ENCODE measurements at places on chromosomes 3 and 15.
A peak's percentile ranks its signal among the peaks of the same experiment; 100 is the strongest.

DNA sequence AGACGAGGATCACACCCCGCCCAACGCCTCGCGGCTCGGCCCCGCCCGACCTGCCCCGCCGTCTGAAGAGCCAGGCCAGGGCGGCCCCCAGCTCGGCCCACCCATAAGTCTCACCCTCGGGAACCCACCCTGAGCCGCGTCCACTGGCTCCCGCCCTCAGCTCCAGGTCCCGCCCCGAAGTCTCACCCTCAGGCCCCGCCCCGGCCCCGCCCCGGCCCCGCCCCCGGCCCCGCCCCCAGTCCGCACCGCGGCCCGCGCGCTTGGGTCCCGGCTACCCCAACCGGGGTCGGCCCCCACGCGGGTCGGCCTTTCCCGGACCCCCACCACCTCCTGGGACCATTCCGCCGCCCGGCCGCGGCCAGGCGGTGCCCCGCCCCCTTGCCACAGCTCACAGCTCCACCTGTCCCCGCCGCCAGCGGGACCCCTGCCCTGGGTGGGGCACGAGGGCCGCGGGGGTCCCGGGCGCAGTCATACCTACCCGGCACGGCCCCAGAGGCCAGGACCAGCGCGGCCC lies 489 bp downstream of the CSPG5 start:
- DNase-seq = no peak

GRCh38 chr15:96088650-96089049 lies 241.8 kb upstream of the NR2F2 start:
- DNase-seq = no peak

- no peak for DNase-seq
These were observed 11.6 kb downstream of the GALNT15 start for GRCh38 chr3:16186086-16186485.

- DNase-seq = no peak
These were observed 89.2 kb downstream of the CERS3 start for GRCh38 chr15:100439514-100439913.

DNA sequence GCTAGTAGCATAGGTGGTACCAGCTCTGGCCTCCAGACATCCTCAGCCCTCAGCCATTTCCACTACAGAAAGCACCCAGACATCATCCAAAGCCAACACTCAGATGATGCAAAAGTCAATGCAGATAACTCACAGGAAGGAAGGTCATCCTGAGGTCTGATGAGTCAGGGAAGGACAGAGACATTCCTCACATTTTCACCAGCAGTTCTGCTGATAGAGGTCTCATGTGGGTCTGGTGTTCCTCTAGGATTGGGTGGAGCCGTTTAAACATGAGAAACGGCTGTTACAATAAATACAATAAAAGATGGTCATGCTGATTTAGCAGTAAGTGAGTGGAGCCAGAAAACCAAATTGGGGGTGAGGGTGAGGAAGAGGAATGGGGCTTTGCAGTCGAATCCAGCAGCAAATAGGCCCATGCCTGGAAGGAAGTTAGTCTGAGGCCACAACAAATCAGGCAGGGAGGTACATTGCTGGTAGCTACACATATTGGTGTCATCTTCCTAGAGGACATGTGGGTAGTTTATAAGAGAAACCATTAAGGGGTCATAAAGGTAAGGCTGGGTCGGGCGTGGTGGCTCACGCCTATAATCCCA lies 33.3 kb upstream of the FLNB start:
- peak; percentile 94 for DNase-seq

DNA sequence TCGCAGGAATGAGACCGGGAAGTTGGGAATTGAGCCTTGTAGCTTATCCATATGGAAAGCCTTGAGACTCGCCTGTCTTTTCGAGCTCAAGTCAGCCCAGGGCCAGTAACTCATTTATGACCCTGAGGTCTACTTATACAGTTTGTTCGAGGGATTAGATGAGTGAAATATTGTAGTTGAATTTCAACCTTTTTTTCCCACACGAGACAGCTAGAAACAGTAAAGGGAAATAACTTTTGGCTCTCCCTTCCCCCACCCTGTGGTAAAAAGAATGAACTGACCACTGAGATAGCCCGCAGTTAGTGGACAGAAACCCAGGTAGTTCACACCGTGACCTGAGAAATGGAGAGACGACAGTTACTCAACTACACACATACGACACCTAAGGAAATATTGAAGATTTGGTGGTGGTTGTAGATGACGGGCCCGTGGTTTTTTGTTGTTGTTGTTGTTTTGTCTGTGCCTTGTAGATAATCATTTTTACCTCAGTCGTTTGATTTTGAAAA lies 841 bp downstream of the EIF3J start:
- DNase-seq = no peak

DNA sequence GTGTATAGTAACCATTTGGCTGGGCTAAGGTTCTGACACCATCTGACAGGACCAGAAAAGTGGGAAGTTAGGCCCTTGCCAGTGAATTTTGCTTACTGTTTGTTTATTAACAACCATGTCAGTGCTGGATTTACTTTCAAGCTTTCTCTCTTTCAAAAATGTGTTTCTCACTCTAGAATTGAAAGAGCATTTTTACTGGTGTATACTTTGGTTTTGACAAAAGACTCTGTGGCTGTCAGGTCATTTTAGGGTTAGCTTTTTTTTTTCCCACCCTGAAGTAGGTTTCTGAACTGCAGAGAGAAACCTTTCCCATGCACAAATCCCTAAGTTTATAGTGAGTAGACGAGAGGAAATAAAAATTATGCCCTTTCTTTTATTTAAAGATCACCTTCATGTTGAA lies 230.0 kb upstream of the TBC1D5 start:
- no peak for DNase-seq

DNA sequence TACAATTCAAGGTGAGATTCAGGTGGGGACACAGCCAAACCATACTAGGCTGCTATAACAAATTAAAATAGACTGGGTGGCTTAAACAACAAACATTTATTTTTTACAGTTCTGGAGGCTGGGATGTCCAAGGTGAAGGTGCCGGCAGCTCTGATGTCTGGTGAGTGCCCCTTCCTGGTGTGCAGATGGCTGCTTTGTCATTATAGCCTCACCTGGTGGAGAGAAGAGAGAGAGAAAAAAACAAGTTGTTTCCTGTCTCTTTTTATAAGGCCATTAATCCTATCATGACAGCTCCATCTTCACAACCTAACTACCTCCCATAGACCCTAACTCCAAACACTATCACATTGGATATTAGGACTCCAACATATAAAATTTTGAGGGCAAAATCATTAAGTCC lies 279.7 kb downstream of the ZIC1 start:
- no peak for DNase-seq

DNA sequence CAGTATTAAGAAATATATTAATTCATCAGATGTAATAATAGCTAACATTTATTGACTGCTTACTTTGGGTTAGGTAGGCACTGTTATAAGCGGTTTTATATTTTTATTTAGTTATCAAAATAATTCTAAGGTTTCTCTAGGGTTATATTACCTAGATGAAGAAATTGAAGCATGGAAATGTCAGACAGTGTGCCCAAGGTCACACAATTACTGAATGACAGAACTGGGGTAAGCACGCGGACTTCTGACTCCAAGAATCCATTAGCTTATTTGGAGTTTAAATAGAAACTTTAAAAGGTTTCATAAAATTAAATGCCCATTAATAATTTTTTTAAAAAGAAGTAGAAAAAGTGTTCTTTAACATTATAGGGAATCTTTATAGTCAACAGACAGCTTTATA lies 74.3 kb downstream of the CALML4 start:
- no peak for DNase-seq

DNA sequence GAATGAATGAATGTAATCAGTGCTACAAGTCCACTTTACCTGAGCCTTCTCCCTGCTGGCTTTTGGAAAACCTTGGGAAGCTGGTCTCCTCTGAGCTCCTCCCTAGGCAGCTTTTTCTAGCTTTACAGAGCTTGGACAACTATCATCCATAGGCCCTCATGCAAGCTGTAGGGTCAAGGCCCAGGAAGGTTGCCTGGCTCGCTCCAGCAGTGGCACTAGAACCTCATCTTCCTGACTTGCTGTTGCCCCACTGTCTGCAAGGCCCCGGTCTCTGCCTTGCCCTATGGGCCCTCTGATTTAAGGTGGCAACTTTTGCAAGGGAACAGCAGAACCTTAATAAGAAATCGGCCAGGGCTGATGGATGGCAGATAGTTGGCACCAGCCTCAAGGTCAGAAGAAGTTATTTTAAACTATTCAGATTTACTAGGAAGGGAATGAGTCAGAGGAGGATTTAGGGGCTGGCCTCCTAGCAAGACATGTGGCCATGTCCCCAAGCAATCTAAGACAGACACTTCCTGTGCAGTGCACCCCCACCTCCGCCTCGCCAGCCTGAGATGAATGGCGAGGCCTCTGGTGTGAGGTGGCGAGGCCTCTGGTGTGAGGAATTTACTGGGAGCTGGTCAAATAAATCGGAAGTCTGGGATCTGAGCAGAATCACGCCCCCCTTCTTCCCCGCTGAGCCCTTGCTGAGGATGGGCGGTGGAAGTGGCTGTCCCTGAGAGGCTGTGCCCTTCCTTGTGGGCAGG lies 180.8 kb downstream of the MEGF11 start:
- no peak for DNase-seq
